ENCODE measurements at places on chromosomes 7 and 10. TPM values are rescaled to one million over a fixed set of nuclear protein-coding genes. Genes with fewer than 3 reads are reported as not detected.

DNA sequence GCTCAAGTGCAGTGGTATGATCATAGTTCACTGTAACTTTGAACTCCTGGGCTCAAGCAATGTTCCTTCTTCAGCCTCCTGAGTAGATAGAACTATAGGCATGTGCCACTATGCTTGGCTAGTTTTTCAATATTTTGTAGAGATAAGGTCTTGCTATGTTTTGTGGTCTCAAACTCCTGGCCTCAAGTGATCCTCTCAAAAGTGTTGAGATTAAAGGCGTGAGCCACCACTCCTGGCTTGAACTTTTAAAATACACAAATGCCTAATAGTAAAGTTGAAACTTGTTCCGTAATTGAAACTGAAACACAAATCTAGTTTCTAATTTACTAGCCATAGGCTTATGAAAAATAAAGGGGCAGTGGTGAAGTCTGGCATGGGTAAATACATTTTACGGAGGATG lies 65.7 kb downstream of the AP3M1 start:
- H3K4me1 ChIP-seq = peaks cover 49% of the 10 kb centered on the region
- H3K36me3 ChIP-seq = peaks cover 70% of the 10 kb centered on the region
- H3K27ac ChIP-seq = no peak overlapping the region
- H3K4me3 ChIP-seq = no peak overlapping the region

DNA sequence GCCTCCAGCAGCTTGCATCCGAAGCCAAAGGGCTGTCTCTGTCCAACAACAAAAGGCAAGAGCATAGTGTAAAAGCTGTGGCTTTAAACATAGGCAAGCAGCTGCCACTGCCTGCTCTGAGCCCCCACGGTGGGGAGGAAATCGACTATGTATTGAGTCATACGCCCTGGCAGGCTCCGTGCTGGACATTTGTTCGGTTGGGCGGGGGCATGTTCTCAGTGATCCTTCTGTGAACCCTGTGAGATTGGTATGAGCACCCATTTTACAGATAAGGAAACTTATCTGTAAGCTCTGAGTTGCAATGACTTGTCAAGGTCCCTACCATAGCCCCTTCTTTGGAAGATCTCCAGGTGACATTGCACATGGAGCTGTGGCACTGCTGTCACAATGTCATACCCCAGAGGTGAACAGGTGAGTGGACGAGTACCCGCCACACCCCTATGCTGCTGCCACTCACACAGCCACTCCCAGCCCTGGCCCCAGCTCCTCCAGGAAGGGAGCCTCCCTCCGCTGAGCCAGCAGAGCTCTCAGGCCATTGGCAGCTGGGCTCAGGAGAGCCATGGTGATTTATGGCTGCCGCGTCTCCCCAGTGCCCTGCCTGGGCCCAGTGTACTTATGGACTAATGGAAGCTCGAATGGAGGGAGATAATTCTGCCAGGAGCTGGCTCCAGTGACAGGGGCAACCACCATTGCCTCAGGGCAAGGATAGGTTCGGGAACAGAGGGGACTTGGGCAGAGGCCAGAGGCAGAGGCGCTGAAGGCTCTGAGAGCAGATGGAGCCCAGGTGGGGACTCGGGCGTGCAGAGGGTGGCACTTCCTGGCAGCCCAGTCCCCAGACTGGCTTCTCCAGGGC lies 43.7 kb downstream of the UNC5B start:
- DNase-seq = no peak
- no peak overlapping the region for H3K27ac ChIP-seq
- no peak overlapping the region for H3K4me3 ChIP-seq
- no peaks in the 10 kb centered on the region for H3K36me3 ChIP-seq
- H3K27me3 ChIP-seq = no peaks in the 10 kb centered on the region

DNA sequence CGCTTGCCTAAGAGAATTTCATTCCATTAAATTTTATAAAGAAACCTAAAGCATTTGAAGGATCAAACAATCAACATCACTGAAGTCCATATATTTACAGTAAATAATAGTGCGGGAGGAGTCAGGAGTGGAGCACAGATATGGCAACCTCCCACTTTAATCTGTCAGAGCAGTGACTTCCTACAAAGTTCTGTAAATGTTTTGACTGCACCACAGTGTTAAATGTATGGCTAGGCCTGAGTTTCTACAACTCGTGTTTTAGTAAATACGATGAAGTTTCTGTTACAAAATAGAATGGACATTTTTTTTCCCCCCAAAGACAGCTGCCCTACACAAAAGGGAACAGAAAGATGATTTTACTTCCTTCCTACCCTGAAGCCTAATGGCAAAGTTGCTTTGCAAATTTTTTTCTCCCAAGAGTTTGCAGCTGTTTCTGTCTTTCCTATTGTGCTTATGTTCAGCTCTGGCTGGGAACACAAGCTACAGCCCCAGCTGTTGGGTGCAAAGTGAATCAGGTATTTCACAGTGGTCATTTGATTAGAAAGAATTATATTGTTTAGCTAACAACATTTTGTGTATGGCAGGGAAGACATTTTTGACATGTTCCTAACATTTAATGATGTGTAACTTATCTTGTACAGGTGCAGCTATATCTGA lies 62.1 kb downstream of the MET start:
- DNase-seq = no peak
- peaks cover 14% of the 10 kb centered on the region for H3K4me1 ChIP-seq
- no peak overlapping the region for H3K27ac ChIP-seq
- no peaks in the 10 kb centered on the region for H3K27me3 ChIP-seq

SEPTIN7 gene
- 313 TPM for total RNA-seq
